ENCODE measurements at places on chromosomes 2 and 18.
A peak's percentile ranks its signal among the peaks of the same experiment; 100 is the strongest.

GRCh38 chr2:187453078-187453641 lies 5.1 kb upstream of the CALCRL start:
- no peak for DNase-seq

DNA sequence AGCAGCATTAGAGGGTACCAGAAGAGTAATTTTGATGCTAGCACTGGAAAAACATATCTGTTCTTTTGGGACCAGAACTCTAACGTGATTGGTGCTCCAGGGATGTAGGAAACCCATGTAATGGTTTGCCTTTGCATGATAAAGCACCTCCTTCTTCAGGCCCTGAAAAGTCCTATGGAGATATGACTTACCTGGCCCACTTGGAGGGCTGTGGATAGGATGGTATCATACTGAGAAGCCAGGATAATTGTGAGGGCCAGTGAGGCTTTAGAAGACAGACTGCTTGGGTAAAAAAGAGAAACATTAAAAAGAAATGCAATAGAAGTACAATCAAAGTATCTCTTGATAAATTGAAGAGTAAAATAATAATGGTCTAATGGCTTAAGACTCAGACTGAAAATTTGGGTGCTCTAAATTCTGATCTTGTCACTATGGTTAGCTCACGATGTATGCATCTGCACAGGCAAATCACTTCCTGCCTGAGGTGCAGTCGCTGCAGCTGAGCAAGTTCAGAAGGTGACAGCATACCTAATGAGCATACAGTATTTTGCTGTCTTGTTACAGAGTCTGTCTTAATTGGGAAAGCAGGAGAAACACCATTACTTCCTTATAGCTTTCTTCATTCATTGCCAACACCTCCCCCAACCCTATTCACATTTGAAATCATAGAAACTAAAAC lies 371.5 kb downstream of the NUP35 start:
- no peak for DNase-seq

DNA sequence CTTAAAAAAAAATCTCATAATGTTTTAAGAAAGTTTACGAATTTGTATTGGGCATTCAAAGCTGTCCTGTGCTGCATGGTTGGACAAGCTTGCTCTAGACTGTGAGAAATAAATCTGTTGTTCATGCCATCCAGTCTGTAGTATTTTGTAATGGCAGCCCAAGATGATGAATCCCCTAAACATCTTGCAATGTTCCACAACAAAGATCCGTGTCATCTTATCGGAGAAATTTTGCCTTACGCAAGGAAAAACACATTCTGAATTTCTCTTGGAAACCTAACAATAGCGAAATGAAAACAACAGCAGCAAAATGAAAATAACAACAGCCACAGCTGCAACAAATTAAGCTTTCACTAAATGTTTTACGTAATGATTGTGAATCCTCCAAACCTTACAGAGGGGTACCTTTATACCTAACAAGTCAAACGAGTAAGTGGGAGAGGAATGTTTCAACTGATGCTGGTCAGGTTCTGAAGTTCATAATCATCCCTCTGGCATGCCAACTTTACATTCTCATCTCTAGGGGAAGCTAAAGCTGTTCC lies 76.1 kb upstream of the RNU4ATAC start:
- no peak for DNase-seq

- no peak for DNase-seq
These were observed 22.5 kb downstream of the LIPG start for GRCh38 chr18:49584394-49584793.

DNA sequence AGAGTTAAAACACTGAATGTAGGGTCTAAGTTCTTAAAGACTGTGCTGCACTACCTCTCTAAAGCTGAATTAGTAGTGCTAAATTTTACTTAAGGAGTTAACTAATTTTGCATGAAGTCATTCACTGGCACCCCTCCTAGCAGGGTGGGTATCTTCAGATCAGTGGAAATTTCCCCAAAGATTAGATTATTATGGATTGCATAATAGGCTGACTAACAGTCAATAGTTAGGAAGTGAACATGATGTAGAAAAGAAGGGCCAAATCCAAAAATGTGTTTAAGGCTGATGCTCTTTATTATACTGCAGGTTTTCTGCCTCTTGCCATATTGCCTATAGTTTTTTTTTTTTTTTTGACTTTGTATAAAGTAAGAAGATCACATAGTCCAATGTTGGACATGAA lies 5.2 kb downstream of the ZNF638 start:
- peak; percentile 61 for DNase-seq

- no peak for DNase-seq
These were observed 48.9 kb downstream of the SMIM21 start for GRCh38 chr18:75378376-75379315.

DNA sequence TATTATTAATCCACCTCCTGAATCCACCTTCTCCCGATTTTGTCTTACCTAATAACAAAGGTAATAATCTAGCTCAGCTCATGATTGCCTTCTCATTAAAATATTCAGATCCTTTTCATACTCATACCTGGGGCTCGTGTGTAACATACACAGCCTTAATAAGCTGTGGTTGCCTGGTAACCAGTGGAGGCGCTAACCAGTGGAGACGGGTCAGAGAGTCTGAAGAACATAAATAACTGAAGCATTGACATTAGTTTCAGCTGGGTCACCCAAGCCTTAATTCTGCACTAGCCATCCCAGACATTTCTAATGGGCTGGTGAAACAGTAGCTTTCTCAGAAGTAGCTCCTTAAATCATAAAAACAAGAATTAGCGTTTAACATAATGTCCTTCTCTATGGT lies 14.8 kb upstream of the DTNA start:
- DNase-seq, result no peak

- DNase-seq, result no peak
These were observed 295.4 kb upstream of the ATP5MC3 start for GRCh38 chr2:175476948-175477347.

- DNase-seq, result no peak
These were observed 557.9 kb downstream of the CCDC85A start for GRCh38 chr2:56741601-56742102.

DNA sequence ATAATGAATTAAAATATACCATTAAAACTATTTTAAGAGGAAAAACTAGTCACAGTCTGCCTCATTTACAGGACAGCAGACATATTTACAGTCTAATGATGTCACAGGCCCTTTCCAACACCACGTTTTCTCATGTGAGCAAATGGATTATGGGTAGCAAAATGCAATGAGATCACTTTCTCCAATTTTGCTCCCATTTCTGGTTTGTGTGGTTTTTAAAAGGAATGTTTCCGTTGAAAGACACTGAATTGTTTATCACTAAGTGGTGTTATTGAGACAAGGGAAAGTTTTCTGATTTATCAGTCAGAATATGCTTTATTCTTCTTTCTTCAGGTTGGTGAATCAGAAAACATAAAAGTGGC lies 11.4 kb upstream of the NR4A2 start:
- DNase-seq, result no peak

- DNase-seq, result no peak
These were observed 53.2 kb downstream of the SFXN5 start for GRCh38 chr2:73018188-73018825.

- DNase-seq, result no peak
These were observed 1.4 kb upstream of the MYCN start for GRCh38 chr2:15938803-15939555.

- no peak for DNase-seq
These were observed 20.1 kb downstream of the GPR35 start for GRCh38 chr2:240645346-240645745.

- no peak for DNase-seq
These were observed 58.8 kb downstream of the RNF144A start for GRCh38 chr2:6975988-6976387.

- peak; percentile 91 for DNase-seq
These were observed 213.6 kb downstream of the TNS1 start for GRCh38 chr2:217789003-217789735.

- no peak for DNase-seq
These were observed 15.0 kb downstream of the NAB1 start for GRCh38 chr2:190663839-190664238.

GRCh38 chr18:56118422-56118821 lies 520.0 kb downstream of the TXNL1 start:
- no peak for DNase-seq

DNA sequence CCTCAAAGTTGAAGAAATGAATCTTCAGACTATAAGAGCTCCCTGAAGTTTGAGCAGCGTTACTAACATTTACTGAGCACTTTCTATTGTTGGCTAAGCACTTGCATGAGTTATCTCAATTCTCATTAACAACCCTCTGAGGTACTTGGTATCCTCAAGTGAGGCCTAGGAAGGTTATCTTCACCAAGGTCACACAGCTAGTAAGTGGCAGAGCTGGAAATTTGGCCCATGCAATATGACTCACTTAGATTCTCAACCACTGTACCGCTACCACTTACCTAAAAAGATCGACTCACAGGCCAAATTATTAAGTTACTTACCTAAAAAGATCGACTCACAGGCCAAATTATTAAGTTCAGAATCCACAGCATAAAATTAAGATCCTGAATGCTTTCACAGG lies 8.7 kb upstream of the METAP1D start:
- DNase-seq, result no peak

DNA sequence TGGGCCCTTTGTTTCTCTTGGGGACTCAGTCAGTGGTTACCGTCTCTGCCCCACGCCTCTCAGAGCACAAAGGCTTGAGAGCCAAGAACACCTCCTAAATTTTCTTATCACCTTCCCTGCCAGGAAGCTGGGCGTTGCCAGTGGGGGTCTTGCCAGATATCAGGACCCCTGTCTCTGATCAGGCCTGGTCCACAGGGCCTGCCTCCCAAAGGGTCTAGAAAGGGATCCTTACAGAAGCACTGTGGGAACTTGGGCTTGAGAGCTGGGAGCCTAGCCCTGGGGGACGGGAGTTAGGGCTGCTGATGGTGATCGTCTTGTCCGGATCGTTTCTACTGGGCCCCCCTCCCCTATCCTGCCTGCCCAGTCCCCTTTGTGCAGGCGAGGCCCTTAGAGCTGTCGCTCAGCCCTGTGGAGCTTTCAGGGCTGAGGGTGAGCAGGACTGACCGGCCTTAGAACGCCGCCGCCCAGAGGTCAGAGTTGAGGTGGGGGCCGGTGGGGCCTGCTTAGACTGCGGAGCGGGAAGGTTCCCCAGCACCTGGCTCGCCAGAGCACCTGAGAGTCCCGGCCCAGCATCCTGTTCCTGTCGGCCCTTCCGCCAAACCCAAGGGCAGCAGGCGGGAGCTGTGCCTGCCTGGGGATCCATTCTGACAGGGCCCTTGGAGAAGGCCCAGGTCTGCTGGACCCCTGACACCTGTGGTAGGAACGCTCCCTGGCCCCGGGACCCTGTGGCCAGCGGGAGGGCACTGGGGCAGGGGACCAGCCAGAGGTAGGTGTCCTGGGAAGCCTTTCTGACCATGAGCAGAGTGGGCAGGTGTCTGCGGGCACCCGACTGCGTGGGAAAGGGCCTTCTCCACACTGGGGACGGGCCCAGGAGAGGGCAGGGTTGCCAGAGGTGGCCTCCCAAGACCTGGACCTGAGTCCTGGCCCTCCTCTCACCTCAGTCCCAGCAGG lies 956 bp downstream of the ESPNL start:
- no peak for DNase-seq

DNA sequence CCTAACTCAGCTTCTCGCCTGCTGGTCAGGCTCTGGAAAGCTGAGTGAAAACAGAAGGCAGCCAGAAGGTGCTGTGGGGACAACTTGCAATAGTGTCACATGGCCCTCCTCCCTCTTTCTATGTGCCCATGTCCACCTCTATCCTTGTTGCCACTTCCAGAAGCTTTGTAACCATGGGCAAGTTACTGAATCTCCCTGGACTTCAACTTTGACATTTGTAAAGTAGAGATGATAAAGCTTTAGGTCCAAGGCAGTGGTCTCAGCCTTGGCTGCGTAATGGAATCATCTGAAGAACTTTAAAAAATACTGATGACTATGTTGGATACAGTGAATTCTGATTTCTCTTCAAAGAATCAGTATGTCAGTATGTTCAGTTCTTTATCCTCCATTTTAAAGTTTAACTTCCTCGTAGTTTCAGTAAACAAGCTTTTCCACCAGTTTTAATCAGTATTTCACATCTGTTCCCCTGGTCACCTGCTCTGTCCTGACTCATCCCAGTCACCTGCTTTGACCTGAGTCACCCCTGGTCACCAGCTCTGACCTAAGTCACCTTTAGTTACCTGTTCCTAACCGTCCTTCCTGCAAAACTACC lies 245.2 kb upstream of the STON1 start:
- DNase-seq, result no peak

DNA sequence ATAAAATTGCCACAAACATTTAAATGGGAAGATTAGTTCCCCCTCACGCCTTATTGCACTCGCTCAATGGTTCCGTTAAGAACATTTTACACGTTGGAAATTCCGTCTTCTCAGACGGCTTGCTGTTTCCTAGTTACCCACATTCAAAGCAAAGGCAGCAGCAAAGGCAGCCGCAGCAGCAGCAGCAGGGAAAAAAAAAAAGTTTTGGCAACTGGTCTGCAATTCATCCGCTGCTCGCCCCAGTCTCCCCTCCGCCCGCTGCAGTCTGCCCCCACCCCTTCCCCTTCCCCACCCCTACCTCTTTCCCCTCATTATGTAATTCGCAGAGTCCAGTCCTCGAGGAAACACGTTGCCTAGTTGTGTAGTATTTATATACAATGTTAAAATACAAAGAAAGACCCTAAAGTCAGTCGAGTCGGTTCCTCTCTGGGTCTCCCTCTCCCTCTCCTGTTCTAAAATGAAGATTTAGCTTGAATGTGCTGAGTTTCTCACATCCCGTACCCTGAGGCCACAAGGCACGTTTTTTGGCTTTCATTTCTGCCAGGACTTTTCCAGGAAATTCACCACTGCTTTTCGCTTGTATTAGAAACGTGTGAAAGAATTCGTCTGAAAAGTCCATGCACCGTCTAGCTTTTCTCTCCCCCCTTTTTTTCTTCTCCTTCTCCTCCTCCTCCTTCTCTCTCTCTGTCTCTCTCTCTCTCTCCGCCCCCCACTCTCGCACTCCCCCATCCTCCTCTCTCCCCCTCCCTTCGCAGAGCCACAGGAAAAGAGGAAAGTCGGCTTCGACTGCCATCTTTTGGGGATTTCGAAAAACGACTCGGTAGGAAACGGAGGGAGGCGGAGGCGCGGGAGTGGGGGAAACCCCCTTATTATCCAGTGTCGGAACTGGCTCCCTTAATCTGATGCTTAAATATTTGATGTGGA lies 140.0 kb downstream of the MEIS1 start:
- DNase-seq, result peak; percentile 86

DNA sequence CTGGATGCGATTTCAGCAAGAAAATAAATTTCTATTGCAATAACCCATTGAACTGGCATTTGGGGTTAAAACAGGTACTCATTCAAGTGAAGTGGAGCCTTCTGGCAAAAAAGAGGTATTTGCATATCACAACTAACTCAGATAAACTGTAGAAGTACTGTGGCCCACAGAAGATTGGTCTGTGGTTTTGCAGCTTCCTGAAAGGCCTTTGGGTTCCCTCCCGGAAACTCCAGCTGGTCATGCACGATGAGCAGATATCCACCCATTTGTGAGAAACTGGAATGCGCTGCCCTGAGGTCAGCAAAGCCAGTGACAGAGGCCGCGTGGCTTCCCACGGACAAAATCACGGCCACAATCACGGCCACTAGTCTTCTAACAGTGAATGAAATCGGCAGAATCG lies 106.3 kb downstream of the EPHA4 start:
- DNase-seq, result peak; percentile 5

GRCh38 chr2:230042195-230042594 lies 26.5 kb downstream of the SLC16A14 start:
- DNase-seq, result no peak

GRCh38 chr2:45986509-45986908 lies 310.7 kb upstream of the EPAS1 start:
- peak; percentile 31 for DNase-seq

- no peak for DNase-seq
These were observed 132.7 kb upstream of the HS6ST1 start for GRCh38 chr2:128451084-128452023.
